ENCODE measurements at places on chromosomes 3 and 15. TPM values are rescaled to one million over a fixed set of nuclear protein-coding genes. Genes with fewer than 3 reads are reported as not detected.
A peak's percentile ranks its signal among the peaks of the same experiment; 100 is the strongest.

Gene GABRA5
- total RNA-seq: 1.6 TPM

GRCh38 chr3:152416808-152417580, 148.3 kb downstream of the MBNL1 start:
- DNase-seq: no peak

DNA sequence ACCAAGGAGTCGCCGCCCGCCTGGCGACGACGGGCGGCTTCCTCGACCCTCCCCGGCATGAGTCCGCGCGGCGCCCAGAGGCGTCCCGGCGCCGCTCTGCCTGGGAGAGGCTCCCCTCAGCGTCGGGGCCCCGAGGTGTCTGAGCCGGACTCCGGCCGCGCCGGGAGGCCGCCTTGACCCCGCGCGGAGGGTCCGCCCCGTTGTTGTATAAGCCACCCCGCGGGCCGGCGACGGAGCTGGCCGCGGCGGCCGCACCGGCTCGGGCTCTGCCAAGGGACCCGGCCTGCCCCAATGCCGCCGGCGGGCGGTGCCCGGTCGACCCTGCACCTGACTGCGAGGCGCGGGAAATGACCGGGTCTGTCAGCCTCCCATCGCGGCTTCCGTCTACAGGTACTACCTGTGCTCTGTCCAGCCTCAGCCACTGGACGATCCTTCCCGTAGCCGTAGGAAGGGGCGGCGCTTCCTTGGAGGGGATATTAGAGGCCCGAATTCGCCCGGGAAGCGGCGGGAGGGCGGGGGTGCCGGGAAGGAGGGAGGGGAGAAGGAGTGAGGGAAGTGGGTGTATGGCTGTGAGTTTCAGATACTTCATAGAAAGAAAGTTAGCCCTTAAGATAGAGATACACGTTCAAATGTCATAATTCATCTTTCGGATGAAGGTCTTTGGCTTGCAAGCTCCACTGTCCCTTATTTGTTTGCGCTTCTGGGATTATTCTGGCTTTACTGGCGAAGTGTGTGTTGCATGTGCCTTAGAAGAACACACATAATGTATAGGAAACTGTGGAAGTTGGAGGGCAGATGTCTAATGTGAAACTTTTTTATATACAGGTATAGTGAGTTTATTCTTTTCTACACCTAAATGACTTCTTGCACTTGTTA, 620 bp downstream of the ABHD5 start:
- peak; percentile 77 for DNase-seq

Gene NTRK3
- 6.9 TPM for total RNA-seq

DNA sequence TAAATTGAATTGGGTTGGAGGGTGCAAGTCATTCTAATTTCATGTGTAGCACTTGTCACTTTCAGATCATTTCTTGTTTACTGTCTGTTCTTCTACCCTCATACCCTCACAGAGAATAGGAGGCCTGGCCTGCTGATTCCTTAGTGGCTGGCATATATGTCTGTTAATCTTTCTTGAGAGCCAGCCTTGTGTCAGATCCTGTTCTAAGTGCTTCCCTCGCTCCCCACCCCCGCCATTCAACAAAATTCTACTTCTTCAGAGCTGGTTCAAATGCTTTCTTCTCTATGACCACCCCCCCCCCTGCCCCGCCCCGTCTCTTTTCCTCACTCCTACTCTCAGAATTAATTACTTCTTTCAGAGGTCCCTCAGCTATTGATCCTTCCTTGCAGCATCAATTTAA, 1.5 kb upstream of the U2SURP start:
- DNase-seq: no peak

- DNase-seq: no peak
Measured at GRCh38 chr3:62238003-62238402, 135.3 kb downstream of the FEZF2 start.

GRCh38 chr3:158430448-158430847, 140.5 kb upstream of the MLF1 start:
- no peak for DNase-seq

DNA sequence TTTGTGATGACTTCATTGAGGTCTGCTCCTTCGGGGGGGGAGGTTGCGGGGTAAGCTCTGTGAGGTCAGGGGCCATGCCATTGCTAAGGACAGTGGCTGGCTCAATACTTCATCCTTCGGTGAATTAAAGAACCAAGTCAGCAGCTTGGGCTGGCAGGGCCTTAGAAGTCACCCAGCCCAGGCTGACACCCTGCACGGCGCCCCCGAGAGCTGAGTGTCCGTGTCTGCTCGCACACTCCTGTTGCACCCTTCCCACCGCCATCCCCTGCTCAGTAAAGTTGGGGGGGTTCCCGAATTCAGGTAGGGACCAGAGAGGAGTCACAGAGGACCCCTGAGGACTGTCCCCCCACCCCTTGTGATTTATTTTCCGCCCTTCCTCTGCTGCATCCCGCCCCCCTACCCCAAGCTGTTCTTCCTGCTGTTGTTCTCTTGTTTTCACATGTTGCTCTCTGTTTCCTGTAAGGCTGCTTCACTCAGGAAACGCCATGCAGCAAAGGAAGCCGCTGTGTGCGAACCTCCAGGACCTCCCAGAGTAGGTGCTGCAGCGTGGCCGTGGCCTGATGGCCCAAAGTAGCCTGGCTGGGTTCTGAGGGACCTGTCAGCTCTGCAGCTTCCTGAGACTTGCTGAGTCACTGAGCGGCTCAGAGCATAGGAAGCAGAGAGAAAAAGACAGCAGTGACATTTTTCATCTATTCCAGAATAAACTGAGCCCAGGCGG, 14.4 kb downstream of the EFCC1 start:
- peak; percentile 65 for DNase-seq

GRCh38 chr3:36227980-36228379, 152.3 kb upstream of the STAC start:
- DNase-seq: no peak

Gene NR1I2
- total RNA-seq: 0.09 TPM

- no peak for DNase-seq
Measured at GRCh38 chr3:53665608-53666425, 171.4 kb downstream of the CACNA1D start.

DNA sequence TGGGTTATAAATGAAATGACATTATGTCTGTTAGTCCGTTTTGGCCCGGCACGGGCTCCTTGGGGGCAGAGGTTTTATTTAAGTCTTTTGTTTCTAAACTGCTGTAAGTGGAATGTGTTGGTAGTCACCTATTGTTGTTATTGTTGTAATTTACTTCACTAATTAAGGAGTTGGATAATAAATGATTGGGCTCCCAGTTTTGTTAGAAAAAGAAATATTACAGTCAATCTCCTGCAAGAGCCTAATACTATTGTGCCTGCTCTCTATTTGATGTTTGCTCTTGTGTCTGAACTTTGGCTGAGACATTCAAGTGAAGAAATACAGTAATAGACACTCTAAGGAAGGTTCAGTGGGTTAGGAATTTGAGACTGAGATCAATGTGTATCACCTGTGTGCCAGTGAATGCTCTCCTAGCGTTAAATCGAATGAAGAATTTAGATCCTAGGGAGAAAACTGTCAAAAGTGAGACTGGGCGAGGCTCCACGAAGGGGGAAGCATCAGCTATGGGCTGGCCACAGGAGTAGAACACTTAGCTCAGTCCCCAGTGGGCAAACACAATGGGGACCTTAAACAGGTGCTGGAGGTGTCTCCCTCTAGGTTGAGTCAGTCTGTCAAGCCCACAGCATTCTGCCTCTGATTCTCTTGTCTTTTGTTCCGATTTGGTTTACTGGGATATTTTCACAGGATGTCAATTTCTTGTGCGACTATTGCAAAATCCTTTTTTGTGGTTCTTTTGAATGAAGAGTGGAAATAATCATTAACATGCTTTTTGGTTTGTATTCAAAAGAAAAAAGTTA, 1.2 kb downstream of the ROBO2 start:
- no peak for DNase-seq

DNA sequence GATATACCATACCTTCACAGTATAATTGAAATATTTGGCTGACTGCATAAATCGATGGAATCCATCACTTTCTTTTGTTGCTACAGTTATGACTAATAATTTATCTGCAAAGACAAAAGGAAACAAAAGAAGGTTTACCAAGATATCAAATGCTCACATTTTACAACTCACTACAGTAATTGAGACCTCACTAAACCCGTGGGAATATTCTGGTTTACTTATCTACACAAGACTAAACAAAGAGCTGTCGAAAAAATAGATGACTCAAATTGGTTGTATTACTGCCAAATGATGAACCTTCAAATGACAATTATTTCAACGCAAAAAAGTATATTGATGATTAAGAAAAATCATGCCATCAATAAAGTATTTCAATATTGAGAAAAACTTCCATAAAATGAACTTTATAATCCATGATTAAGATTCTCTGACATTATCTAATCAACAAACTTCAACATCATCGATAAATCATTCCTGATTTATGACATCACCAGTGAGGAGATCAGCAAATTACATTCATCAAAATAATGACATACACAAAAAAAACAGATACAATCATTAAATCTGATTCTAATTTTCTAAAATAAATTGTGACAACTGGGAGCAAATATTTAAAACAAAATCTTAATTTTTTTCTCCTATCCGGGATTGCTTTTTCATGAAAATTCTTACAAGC, 36.7 kb downstream of the PLOD2 start:
- DNase-seq: no peak

DNA sequence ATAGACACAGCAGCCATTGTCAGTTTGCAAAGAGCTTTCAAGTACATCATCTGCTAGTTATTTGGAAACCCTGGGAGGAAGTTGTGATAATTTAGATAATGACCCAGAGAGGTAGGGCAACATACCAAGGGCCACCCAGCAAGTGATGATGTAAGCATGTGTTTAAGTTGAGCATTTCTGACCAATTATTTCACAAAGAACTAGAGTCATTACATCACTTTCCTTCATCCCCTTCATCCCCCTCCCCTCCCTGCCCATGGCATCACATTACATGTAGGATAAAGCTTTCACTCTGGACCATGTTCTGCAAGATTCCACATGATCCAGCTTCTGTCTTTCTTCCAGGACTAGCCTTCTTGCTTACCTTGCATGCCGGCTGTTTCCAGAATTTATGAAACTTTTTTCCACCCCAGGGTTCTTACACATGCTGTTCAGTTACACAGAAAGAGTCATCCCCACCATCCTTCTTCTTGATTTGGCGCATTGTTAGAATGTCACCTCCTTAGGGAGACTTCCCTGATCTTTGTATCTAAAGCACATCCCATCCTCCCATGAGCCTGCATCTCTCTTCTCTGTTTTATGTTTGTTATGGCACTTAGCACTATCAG, 71.3 kb downstream of the PTPRG start:
- no peak for DNase-seq

Gene NOX5
- not detected for total RNA-seq

DNA sequence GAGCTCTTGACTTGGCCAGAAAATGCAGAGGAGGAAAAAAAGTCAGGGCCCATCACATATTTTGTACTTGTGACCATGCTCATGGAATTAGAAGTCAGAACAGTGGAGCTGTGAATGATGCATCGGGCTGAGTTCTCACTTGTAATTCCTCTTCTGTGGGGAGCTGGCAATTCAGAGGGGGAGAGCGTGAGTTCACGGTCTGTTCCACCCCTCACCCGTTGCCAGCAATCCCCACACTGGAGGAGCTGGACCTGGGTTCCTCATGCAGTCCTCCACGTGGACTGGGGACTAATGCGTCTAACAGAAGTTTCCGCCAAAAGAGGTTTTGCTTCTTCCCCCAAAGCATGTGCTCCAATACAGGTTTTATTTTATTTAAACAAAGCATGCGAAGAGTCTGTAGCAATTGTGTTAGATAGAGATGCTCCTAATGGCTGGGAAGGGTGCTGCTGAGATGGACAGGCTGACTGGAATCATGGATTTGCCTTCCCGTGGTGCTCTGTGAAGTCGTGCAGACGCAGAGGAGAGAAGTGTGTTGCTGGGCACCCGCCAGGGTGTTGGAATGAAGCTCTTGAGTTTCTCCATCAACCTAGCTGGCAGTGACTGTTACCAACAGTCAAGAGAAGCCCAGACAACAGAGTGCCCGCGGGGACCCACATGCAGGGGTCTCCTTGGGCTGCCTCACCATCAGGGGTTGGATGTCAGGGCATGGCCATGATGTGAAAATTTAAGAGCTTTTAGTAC, 77.4 kb upstream of the PCSK6 start:
- DNase-seq: peak; percentile 45

GRCh38 chr3:134840459-134840858, 45.4 kb downstream of the EPHB1 start:
- no peak for DNase-seq

DNA sequence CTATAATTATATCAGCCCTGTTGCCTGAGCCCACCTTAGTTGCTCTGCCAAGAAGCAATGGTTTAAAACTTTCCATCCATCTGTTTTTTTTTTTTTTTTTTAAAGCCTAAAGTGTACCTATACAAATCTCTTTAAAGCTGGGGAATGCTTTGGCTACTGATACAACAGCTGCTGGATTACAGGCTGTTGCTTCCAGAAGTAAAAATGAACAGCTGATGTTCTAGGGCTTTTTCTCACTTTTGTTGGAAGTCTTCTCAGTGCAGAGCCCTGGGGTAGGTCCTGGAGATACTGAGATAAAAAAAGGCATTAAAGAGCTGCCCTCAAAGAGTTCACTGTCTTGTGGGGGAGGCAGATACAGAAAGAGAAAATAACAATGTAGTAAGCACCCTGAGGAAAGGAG, 218.1 kb downstream of the NLGN1 start:
- DNase-seq: no peak

Data from left cardiac atrium (tissue), 4 donors.